Cardiac ventricle fibroblast (primary cell): ENCODE measurements at places on chromosomes 16 and 17. TPM values are rescaled to one million over a fixed set of nuclear protein-coding genes. Genes with fewer than 3 reads are reported as not detected.

Gene PRSS27
- 0.05 and 0.12 TPM in 2 replicates for total RNA-seq

Gene EME1
- total RNA-seq, result 0.20 and 0.94 TPM in 2 replicates

Gene ZBTB4
- 25.5 and 32.9 TPM in 2 replicates for total RNA-seq

Gene LGALS9B
- not detected in 2 replicates for total RNA-seq

Gene DHRS7C
- not detected in 2 replicates for total RNA-seq

Gene RHBDL1
- total RNA-seq, result 0.50 and 1.5 TPM in 2 replicates

Gene CFAP97D1
- total RNA-seq, result 0.20 TPM in 1 of 2 replicates, not detected in the other

Gene PERCC1
- not detected in 2 replicates for total RNA-seq

Gene KRTAP3-2
- total RNA-seq, result not detected in 2 replicates

Gene SLC35G3
- total RNA-seq, result not detected in 2 replicates

Gene CCL3
- not detected in 2 replicates for total RNA-seq

Gene AIPL1
- total RNA-seq, result not detected in 2 replicates

Gene SLC52A1
- total RNA-seq, result not detected in 2 replicates

Gene CA5A
- total RNA-seq, result not detected in 2 replicates

Gene NPIPA5
- 2.9 and 5.5 TPM in 2 replicates for total RNA-seq

Gene AKTIP
- 21.0 and 23.8 TPM in 2 replicates for total RNA-seq

Gene CCP110
- total RNA-seq, result 6.5 and 6.7 TPM in 2 replicates

Gene RNF43
- total RNA-seq, result not detected in 2 replicates

Gene HBQ1
- total RNA-seq, result 4.1 TPM in 1 of 2 replicates, not detected in the other

Gene ALOX15B
- total RNA-seq, result 0.50 and 0.83 TPM in 2 replicates

Gene CCDC154
- total RNA-seq, result 0.39 TPM in 1 of 2 replicates, not detected in the other

Gene CCL17
- total RNA-seq, result not detected in 2 replicates

Gene PITPNM3
- 0.62 and 1.2 TPM in 2 replicates for total RNA-seq

Gene CD68
- total RNA-seq, result 25.7 and 31.7 TPM in 2 replicates

Gene SYCE1L
- total RNA-seq, result 4.5 TPM in 1 of 2 replicates, not detected in the other

Gene CD300E
- total RNA-seq, result not detected in 2 replicates

Gene HOXB1
- total RNA-seq, result not detected in 2 replicates

Gene SLC16A6
- 0.06 and 0.34 TPM in 2 replicates for total RNA-seq

Gene MYH11
- total RNA-seq, result 0.29 and 0.37 TPM in 2 replicates

Gene NEUROD2
- total RNA-seq, result not detected in 2 replicates

Gene LAT
- 0.56 and 0.93 TPM in 2 replicates for total RNA-seq

Gene OR3A3
- not detected in 2 replicates for total RNA-seq

Gene HSPB9
- total RNA-seq, result not detected in 2 replicates

Gene CDT1
- total RNA-seq, result 2.2 and 6.1 TPM in 2 replicates

Gene OR1F1
- not detected in 2 replicates for total RNA-seq

Gene FOXC2
- total RNA-seq, result 4.4 and 4.5 TPM in 2 replicates

Gene INCA1
- total RNA-seq, result 0.19 and 0.68 TPM in 2 replicates

Gene POLR2A
- 67.3 and 74.0 TPM in 2 replicates for total RNA-seq

Gene SLC16A13
- total RNA-seq, result 0.06 and 0.98 TPM in 2 replicates

Gene CSH2
- not detected in 2 replicates for total RNA-seq

Gene PDIA2
- 0.94 TPM in 1 of 2 replicates, not detected in the other for total RNA-seq

Gene SKAP1
- total RNA-seq, result not detected in 2 replicates

Gene TBC1D3B
- 0.62 and 2.0 TPM in 2 replicates for total RNA-seq

Gene CA7
- total RNA-seq, result not detected in 2 replicates

Gene CDH3
- total RNA-seq, result 0.05 TPM in 1 of 2 replicates, not detected in the other

Gene KLHL10
- total RNA-seq, result not detected in 2 replicates

Gene GRIN2A
- total RNA-seq, result not detected in 2 replicates

Gene GJC1
- 1.4 and 2.7 TPM in 2 replicates for total RNA-seq

Gene PRSS53
- 1.2 and 3.2 TPM in 2 replicates for total RNA-seq

Gene GAS2L2
- 0.44 TPM in 1 of 2 replicates, not detected in the other for total RNA-seq

Gene CDIPT
- total RNA-seq, result 102 and 110 TPM in 2 replicates

Gene ARHGDIG
- total RNA-seq, result 0.78 TPM in 1 of 2 replicates, not detected in the other
